ENCODE measurements at places on chromosomes 5 and 9.

GRCh38 chr9:133893191-133893994 lies 98.7 kb downstream of the VAV2 start:
- no peak for DNase-seq

DNA sequence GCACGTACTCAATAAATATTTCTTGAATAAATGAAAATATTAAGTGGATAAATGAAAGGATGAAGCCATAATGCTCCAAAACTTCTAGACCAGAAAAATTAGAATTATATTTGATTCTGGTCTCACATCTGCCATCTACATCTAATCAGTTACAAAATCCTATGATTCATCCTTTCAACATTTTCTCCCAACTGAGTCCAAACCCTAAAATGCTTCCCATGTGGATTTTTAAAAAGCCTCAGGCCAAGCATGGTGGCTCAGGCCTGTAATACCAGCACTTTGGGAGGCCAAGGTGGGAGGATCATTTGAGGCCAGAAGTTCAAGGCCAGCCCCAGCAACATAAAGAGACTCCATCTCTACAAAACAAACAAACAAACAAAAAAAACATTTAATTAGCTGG lies 31.6 kb upstream of the FST start:
- DNase-seq, result no peak

DNA sequence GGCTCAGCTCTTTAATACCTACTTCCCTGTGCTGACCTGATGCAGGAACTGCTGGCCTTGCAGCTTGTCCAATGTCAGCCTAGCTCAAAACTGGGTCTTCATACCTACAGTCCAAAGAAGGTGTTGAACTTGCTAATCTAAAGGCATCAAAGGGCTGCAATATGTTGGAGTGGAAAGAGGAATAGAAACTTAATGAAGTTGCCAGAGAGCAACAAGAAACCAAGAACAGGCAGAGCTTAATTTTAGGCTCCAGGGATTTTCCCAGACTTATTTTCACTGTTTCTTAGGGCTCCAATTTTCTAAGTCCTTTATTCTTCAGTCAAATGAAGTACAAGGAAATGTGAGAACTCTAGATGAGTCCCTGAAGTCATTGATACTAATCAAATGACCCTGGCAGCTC lies 17.6 kb upstream of the ERCC6L2 start:
- no peak for DNase-seq

DNA sequence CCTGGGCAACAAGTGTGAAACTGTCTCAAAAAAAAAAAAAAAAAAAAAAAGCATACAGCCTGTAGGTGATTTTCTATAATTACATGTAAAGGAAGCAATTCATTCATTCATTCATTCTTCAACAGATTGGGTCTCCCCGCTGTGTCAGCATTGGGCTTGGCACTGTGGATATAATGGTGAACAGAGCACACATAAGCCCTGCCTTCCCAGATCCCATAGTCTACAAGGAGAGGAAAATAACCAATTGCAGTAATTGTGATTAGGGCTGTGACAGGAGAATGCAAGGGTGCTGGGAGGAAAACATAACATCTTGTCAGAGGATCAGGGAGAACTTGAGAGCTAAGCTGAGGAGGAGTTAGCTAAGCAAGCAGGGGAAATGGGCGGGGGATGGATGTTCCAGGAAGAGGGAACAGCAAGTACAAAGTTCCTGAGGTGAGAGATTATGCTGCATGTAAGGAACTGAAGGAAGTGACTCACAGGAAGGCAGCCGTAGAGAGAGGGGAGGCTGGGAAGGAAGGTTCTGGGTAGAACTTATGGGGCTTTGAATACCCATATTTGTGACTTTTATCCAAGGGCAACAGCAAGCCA lies 24.0 kb upstream of the KLF9 start:
- peak; percentile 87 for DNase-seq

- no peak for DNase-seq
These were observed 674.4 kb downstream of the SEMA5A start for GRCh38 chr5:8871446-8871845.

DNA sequence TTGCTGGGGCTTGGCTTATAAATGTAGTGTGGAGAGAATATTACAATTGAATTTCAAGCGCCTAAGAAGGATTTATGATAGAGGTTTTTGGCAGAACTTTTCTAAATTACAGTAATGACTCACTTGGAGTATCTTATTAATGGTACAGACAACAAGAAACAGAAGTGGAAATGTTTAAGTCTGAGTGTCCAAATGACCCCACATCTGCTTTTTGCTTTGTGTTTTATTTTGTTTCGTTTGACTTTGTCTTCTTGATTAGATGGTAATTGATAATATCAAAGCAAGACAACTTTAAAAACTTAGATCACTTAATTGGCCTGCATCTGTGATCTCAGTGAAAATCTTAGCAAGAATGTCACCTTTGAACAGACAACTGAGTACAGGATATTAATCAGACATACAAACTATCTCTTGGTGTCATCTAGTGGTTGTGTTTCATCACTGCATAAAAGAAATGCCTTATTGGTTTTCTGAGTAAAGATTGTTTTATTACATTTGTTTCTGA lies 577.4 kb downstream of the ISL1 start:
- no peak for DNase-seq

- peak; percentile 24 for DNase-seq
These were observed 257.7 kb downstream of the MCTP1 start for GRCh38 chr5:95027151-95027721.

- DNase-seq, result no peak
These were observed 25.9 kb downstream of the ZDHHC11B start for GRCh38 chr5:758698-759053.

- DNase-seq, result no peak
These were observed 71.9 kb downstream of the RAB24 start for GRCh38 chr5:177231479-177232250.

- peak; percentile 1 for DNase-seq
These were observed 239.3 kb upstream of the GRIN3A start for GRCh38 chr9:101977614-101978210.

GRCh38 chr5:28027851-28028250 lies 989.5 kb upstream of the CDH9 start:
- DNase-seq, result no peak

DNA sequence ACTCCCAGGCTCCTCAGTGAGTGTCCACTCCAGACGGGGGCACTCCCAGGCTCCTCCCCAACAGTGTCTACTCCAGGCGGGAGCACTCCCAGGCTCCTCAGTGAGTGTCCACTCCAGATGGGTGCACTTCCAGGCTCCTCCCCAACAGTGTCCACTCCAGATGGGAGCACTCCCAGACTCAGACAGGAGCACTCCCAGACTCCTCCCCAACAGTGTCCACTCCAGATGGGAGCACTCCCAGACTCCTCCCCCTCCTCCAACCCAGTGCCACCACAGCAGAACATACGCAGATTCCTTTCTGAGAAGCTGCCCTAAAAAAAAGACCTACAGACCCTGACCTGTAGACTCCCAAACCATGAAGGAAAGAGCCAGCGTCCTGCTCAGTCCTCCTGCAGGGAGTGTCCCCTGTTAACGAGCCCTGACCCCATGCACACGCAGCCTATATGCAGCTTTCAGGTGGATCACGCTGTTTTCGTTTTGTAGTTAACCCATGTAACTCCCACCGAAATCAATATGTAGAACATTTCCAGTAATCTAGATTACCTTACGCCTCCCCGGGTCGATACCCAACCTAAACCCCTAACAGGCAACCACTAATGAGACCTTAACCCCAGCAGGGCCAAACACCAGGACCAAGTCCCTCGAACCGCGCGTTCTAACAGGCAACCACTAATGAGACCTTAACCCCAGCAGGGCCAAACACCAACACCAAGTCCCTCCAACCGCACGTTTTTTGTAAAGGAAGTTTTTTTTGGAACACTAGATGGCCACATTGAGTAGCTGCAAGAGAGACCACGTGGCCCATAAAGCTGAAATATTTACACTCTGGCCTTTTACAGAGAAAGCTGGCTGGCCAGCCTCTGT lies 15.7 kb downstream of the PNPLA7 start:
- DNase-seq, result peak; percentile 69

DNA sequence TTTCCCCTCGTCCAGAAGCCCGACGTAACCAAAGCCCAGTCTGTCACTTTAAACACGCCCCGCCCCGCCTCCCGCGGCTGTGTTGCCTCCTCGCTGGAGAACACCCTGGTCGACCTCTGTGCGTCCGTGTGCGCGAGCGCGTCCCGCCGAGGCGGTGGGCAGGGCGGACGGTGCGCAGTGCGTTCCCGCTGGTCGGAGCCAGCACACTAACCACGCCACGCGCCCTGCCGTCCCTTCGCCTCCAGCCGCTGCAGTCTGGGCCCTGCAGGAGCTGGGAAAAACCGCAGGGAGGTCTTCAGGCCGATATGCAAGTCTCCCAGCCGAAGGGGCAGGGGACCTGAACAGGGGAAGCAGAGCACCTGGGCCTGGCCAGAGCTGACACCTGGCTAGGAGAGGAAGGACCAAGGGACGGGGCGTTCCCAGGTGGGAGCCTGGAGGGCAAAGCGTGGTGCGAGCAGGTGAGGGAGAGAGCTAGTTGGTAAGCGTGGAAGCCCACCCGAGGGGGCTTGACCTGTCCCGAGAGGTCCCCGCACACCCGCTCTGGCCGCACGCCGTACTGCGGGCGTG lies 1.3 kb upstream of the PHPT1 start:
- DNase-seq, result peak; percentile 77

- DNase-seq, result peak; percentile 90
These were observed 138.1 kb downstream of the EMB start for GRCh38 chr5:50302815-50303490.

GRCh38 chr5:35832762-35833161 lies 23.9 kb upstream of the IL7R start:
- DNase-seq, result peak; percentile 39

DNA sequence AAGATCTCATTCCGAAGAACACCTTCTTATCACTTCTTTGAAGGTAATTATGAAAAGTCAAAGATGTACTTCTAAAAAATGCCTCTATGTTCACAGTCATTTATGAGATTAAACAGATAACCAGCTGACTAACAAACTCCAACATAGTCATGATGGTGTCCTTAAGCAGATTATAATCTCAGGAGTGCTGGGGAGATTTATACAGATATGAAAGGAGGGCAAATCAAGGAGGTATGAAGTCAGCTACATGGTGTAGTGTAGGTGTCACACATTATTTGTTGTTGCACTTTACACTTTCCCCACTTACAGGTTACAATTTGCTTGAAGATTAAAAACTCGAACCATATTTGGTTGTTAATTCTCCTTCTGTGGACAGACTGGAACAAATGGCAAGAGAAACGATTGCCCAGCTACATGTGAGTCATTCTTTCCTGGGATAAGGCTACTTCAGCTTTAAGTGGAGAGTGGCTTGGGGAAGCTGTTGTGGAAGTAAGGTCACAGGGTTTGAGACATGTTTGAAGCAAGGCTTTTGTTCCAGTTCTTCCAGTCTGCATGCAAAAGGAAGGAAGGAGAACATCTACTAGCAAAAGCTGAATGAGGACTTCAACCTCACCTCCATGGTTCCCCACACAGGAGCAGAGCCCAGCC lies 320.1 kb downstream of the ADGRV1 start:
- DNase-seq, result peak; percentile 77

GRCh38 chr5:177388521-177389052 lies 4.4 kb downstream of the SLC34A1 start:
- DNase-seq, result no peak

GRCh38 chr9:110252509-110253139 lies 3.7 kb downstream of the TXN start:
- DNase-seq, result no peak

DNA sequence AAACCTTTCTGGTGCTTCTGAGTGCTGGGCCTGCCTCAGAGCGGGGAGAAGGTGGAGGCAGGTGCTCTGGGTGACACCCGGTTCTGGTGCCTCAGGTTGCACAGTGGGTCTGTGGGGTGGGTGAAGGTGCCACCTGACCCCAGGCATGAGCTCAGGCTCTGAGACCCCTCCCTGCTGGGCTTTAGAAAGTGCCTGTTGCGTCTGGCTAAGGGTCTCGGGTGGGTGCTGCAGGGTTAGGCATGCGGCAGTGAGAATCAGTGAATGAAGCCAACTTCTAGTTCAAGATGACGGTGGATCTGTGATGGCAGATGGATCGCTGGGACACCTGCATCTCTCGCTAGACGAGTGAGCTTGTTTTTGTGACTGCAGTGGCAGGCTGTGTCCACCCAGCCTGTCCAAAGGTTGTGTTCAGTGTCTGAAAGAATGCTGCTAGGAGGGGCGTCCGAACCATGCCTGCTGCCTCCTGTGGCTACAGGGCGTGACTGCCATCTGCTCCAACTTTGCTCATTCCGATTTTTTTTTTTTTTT lies 5.0 kb downstream of the SQSTM1 start:
- no peak for DNase-seq

DNA sequence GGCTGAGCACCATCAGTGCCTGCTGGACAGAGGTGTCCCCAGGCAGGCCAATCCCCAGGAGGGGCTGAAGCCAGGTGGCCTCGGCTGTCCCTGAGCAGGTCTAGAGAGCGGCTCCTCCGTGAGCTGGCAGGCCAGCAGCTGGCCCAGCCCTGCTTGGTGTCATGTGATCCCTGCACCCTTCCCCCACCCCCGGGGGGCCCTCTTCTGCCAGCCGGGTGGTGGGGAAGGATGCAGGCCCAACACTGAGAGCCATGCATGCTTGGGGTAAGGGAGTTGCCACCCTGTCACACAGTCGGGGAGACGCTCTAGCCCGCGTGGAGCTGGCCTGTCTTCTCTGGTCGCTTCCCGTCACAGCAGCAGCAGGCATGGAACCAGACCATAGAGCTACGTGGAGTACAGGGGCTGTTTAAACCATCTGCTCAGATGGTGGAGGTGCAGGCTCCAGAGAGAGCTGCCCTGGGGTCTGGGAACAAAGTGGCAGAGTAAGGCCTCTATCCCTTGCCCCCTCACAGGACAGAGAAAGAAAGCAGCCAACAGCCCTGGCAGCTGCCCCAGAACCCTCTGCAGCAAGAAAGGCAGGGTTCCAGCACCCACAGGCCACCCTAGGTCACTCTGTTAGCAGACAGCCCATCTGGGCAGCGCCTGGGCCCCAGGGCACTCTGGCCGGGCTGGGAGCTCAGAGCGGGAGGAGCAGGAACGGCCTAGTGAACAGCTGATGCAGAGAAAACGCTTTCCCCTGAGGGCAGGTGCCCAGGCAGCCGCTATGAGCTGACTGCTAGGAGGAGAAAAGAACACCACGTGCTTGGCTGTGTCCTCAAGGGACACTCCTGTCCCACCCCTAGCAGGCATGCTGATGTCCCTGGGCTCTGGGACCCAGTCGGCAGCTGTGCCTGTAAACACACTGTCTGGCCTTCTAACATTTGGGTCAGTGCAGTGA lies 6.8 kb downstream of the RALGDS start:
- peak; percentile 62 for DNase-seq

DNA sequence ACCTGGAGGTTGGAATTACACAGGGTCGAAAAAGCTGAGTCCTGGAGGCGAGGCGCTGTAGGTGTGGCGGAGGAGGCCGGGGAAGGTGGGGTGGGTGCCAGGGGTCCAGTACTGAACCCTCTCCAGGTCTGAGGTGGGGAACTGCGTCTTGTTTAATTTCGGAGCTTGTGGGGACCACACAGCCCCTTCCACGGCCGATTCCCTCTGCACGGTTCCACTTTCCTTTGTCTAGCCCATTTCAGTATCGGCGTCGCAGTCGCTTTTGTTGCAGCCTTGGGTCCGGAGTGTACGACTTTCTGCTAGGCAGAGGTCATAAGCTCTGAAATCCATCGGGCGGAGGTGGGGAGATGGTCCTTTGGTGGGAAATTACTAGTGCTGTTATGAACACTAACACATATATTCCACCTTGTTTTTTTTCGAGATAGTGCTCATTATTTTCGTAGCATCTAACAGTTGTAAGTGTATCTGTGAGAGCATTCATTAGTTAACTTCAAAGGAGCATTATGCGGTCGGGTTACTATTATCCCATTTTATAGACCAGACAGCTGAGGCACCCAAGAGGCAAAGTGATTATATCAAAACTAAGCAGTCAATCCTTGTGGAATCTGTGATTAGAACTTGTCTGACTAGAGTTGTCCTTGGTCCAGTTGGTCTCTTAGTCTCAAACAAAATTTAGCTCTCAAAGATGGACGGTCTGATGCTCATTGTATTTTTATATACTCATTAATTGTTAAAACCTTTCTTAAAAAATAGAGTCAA lies 737 bp downstream of the RNF180 start:
- no peak for DNase-seq
